ENCODE measurements at places on chromosomes 6 and 20.

DNA sequence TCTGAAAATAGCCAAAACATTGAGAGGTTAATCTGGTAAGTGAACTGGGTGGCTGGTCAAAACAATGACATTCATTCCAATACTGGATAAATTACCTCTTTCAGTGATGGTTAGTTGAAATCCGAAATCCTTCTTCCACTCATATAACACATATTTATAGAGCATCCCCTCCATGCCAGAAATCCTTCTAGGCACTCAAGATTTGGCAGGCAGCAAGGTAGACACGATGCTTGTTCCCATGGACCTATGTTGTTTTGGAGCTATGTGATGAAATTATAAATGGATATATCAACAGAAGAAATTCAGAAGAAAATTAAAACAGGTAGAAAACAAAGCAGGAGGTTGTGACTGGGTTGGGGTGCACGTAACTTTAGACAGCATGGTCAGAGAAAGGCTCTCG is 26.3 kb upstream of the SNRPB2 start:
- no peak for DNase-seq

DNA sequence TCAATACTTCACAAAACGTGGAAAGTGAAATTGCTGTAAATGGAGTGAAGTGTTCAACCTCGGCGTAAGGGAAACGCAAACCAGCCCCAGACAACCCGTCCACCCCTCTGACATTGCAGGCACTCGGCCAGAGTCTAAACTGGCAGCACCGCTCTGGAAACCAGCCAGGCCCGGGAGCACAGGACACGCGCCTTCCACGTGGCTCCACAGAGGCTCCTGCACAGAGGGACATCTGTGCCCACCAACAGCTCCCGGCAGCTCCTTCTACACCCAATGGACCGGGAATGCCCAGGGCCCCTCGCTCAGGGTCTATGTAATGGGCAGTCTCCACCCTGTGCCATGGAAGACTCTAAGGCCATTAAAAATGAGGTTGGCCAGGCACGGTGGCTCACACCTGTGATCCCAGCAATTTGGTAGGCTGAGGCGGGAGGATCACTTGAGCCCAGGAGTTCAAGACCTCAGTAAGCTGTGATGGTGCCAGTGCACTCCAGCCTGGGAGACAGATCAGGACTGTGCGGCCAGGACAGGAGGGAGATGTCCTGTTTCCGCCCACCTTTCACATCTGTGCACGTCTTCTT is 3.4 kb upstream of the HELZ2 start:
- no peak for DNase-seq

DNA sequence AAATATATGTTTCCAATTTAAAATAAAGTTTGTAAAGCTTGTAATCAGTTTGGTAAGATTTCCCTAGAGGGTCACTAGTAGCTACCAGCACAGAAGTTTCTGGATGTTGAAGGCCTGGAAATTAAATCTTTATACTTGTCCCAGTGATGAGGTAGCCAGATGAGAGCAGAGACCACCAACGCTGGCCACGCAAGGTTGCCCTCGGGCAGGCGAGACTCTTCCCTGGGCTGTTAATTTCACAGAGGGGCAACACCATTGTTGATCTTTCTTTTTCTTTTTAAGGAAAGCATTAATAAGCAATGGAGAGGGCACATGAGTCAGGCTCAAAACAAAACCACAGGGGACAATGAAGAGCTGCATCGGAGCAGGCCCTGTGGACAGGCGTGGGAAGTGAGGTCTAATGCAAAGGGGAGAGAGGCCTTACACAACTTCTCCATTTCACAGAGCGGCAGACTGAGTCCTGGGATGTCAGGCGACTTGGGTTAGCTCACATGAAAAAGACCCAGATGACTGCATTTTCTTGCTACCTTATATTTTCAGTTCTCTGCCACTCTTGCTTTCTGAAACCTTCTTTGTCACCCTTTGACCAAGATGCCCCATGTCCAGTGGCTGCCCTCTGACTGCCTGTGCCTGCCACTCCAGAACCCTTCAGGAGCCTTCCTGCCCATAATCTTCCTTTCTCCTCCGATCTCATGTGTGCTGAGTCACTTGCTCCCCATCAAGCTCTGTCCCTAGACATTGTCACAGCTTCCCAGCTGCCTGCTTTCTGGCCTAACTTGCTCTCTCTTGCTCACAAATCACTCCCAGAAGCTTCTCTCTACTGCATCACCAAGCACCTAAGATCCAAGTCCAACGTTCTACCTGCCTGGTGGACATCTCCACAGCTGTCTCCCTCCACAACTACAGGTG is 107.7 kb upstream of the CDYL start:
- DNase-seq = no peak

GRCh38 chr6:10184371-10185227 is 230.3 kb downstream of the TFAP2A start:
- no peak for DNase-seq

DNA sequence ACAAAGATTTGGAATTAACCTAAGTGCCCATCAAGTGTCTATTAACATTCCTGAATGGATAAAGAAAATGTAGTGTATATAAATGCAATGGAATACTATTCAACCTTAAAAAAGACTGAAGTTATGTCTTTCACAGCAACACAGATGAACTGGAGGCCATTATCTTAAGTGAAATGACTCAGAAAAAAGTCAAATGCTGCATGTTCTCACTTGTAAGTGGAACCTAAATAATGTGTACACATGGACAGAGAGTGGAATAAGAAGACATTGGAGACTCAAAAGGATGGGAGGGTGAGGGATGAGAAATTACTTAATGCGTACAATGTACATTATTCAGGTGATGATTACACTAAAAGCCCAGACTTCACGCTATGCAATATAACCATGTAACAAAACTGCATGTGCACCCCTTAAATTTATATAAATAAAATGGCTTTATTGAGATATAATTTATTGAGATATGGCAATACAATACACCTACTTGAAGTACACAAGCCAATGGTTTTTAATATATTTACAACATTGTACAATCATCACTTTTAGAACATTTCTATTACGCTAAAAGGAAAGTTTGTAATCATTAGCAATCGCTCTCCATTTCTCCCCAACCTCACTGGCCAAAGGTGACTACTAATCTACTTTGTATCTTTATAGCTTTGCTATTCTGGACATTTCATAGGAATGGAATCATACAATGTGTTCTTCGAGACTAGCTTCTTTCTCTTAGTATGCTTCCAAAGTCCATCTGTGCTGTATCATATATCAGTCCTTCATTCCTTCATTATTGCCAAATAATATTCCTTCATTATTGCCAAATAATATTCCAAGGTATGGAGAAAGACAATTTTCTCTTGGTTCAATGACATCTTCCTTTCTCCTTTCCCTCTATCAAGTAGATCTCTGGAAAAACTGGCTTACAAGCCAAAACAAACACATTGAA is 5.8 kb downstream of the STX7 start:
- no peak for DNase-seq

DNA sequence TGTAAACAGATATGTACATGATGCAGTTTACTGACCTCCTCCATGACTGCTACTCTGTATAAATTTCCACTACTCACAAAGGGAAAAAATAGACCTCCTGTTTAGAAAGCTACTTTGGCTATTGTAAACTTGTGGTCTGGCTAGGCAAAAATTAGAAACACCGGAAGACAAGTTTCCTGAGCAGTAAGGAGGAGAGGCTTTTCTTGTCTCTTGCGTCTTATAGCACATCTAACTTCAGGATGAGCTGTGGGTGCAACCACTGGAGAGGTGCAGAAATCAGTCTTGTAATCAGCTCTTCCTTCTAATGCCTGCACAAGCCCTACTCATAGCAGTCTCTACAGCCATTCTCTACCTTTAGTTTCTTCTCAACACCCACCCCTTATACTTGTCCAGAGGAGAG is 296.5 kb upstream of the SLC35B3 start:
- no peak for DNase-seq

- no peak for DNase-seq
Observed at GRCh38 chr20:48489656-48490055, 338.1 kb downstream of the PREX1 start.

GRCh38 chr20:2806351-2806701 is 5.9 kb upstream of the CPXM1 start:
- DNase-seq = no peak

DNA sequence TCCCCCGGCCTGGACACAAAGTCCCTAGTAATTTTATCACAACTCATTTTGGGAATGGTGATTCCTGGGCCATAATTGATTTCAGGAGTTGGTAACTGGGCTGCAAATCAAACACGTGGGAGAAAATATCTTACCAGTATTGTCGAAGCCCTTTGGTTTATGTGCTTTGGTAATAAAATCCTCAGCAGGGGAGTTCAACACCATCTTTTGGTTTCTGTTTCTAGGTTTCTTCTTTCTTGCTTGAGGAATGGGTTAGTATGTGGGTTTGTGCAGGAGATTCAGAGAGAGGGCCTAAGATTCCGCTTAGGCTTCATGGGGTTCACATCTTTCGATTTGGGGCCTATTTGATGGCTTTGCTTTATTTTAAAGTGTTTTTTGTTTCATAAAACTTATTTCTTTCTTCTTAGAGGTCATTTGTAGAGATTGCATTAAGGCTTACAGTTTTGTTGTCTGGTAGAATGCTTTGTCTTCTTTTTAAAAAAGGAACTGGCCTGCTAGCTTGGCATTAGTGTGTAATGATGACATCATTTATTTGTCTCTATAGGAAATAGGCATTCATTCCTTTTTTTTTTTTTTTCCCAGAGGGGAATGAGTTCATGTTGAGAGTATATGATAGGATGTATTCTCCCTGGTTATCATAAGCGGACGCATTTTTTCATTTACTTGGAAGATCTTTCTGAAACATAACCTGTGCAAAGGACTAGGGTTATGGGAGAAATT is 45.8 kb downstream of the CYP24A1 start:
- DNase-seq = no peak

DNA sequence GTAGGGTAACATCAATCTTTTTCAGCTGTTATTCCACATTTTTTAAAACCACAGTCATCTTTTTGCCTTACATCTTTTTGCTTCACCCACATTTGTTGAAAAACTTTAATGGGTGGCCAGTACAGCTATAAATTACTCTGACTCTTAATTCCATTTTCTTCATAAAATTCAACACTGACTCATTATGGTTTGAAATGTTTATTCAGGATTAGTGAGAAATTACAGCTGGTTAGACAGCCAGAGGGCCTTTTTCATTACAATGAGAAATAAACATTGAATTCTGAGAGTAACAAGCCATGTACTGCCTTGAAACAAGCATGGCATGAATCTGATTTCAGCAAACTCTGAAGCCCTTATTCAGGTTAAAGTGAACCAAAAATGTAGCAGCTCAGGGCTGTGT is 19.5 kb downstream of the NDUFAF4 start:
- no peak for DNase-seq

DNA sequence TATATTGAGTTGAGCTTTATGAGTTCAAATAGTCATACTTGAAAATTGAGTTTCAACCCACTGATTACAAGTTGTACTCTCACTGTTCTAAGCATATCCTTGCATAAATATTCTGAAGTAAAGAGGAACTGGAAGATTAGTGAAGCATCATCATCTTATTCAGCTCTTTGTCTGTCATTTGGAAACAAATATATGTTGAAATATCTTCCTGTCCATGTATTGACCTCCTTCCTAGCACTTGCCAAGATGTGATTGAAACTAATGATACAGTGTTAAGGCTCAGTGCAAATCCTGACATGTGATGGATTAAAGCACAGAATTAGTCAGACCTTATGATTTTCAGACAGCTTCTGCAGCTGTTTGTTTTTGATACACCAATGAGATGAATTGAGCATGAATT is 434.3 kb downstream of the TBC1D32 start:
- DNase-seq = no peak

DNA sequence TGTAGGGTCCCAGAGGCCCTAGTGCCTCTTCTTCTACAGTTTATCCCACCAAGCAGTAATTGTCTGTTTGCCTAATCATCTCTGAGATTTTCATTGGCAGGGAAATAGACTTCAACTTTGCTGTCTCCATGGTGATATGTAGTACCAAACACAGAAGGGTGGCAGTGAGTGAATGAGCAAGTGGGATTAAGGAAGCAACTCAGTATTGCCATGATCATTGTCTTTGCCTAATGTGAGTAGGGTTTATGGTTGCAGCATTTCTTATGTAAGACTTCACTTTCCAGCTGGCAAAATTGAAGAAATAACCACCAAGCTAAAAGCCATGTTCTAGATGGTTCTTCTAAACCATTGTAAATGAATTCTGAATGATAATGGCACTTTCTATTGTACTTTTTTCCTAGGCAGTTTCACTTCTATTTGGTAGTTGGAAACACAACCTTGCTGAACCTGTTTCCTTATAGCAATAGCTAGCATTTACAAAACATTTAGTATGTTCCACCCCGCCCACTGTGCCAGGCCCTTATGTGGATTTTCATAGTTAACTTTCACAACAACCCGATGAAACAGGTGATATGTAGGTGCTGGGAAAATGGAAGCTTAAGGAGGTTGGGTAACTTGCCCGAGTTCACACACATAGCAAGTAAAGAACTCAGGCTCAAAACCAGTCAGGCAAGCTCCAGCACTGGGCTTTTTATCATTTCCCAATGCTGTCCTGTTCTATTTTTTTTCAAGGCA is 32.0 kb downstream of the ZC2HC1B start:
- no peak for DNase-seq

DNA sequence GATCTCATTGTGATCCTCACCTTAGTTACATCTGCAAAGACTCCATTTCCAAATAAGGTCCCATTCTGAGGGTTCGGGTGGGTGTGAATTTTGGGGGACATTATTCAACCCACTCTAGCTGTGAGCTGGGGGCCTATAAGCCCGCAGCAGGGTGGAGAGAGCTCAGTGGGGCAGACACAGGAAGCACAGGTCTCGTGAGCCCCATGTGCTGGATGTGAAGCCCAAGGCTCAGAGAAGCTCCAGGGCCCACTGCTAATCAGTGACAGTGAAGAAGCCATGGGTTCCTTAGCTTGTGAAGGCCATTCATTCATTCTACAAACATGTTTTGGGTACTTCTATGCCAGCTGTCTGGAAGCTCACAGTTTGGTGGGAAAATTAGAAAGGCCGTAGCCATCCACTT is 47.5 kb downstream of the CHMP4B start:
- no peak for DNase-seq

DNA sequence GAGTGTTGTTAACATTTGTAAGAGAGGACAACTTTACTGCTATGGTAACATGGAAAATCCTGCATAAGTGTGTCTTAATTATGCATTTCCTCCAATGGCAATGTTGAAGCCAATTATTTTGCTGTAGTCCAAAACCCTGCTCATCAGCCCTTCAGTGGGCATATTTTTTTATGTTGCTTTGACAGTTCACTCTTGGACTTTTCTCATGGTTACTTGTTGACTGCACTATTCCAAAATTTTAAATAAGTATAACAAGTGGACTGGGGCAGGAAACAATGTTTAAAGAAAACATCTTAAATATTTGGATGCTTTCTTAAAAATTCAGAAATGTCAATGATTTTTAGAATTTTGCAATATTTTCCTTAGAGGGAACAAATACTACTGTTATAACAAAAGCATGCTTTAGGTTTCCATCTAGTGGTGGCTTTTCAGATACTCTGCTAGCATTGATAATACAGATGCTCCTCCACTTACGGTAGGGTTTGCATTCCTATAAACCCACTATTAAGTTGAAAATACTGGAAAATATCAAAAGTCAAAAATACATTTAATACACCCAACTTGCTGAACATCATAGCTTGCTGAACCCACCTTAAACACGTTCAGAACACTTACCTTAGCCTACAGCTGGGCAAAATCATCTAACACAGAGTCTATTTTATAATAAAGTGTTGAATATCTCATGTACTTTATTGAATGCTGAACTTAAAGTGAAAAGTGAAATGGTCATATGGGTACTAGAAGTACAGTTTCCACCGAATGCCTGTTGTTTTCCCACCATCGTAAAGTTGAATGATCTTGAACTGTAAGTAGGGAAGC is 86.4 kb downstream of the ADGRG6 start:
- DNase-seq = peak; percentile 40

Data from non-pigmented ciliary epithelial cell (primary cell).